Brain pericyte (primary cell): ENCODE measurements at places on chromosomes 3 and 15.

DNA sequence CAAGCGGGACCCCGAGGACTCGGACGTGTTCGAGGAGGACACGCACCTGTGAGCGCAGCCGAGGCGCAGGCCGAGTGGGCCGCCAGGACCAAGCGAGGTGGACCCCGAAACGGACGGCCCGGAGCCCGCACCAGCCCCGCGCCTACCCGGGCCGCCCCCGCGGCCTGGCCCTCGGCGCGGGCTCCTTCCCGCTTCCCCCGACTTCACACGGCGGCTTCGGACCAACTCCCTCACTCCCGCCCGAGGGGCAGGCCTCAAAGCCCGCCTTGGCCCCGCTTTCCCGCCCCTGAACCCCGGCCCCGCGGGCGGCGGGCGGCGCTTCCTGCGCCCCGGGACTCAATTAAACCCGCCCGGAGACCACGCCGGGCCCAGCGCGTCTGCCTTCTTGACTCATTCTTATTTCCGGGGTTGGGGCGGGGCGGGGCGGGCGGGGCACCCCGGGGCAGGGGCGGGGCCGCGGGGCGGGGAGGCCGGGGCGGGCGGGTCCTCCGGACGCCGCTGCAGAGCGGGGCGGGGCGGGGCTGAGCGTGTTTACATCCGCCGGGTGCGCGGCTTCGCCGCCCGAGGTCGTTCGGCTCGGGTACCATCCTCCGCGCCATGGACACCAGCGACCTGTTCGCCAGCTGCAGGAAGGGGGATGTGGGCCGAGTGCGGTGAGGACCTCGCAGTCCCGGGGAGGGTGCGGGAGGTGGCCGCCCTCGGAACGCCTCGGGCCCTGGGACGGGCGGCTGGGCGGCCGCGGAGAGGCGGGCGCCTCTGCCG, at the start of gene ABTB1:
TSS of gene ABTB1 (plus strand) at position 524 of the 762 bp plus-strand sequence. CDS start at position 598, 74 bp downstream.
- DNase-seq: no peak

GRCh38 chr3:107795514-107796094, 272.8 kb downstream of the BBX start:
- DNase-seq: no peak

- no peak for DNase-seq
These were observed 46.2 kb downstream of the CNTN6 start for GRCh38 chr3:1139071-1139470.

GRCh38 chr15:87858651-87859050, 397.9 kb downstream of the NTRK3 start:
- DNase-seq: no peak

- DNase-seq: no peak
These were observed 10.3 kb downstream of the LDHAL6B start for GRCh38 chr15:59216911-59217310.

GRCh38 chr15:65106011-65106590, 8.9 kb downstream of the UBAP1L start:
- DNase-seq: no peak

DNA sequence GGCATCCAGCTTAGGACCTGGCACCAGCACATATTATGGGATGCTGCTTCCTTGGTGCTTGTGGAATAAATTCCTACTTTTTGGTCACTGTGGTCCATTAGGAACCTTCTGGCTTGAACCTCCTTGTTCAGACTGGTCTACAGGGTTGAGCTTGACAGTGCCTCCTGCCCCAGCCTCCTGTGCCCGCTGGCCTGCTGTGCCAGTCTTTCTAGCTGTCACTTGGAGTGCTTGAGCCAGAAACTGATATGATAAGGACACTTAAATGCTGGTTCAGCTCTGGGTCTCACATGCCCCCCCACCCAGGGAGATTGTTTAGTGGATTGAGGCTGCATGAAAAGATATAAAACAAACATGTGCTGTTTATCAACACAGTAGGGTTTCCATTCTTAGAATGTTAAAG, 147.8 kb downstream of the SLCO3A1 start:
- no peak for DNase-seq

- no peak for DNase-seq
These were observed 374.2 kb downstream of the PLCL2 start for GRCh38 chr3:17258823-17259436.

- no peak for DNase-seq
These were observed 45.9 kb upstream of the RASA2 start for GRCh38 chr3:141440942-141441341.

DNA sequence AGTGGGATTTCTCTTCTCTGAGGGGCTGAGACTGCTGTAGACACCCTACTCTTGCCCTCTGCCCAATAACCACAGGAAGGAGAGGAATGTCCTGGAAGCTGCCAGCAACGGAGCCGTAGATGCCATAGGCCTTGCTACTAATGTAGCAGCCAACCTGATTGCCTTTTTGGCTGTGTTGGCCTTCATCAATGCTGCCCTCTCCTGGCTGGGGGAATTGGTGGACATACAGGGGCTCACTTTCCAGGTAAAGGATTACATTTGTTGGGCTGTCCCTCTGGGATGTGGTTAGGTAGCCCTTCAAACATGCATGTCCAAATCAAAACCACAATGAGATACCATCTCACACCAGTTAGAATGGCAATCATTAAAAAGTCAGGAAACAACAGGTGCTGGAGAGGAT, 16.1 kb downstream of the SLC28A2 start:
- DNase-seq: no peak
